ENCODE measurements at places on chromosomes 12 and 14.

DNA sequence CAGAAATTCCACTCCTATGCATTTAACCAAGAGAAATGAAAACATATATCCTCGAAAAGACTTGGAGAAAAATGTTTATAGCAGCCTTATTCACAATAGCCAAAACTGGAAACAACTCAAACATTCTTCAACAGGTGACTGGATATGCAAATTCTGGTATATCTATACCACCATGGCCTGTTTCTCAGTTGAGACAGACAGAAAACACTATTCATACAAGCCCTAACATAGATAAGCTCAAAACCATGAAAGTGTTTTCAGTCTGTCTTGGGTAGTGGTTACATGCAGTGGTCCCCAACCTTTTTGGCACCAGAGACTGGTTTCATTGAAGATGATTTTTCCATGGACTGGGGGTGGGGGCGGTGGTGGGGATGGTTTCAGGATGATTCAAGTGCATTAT lies 83.8 kb downstream of the SRGAP1 start:
- DNase-seq = no peak

GRCh38 chr12:93243382-93243688 lies 134.4 kb upstream of the NUDT4 start:
- DNase-seq = no peak

DNA sequence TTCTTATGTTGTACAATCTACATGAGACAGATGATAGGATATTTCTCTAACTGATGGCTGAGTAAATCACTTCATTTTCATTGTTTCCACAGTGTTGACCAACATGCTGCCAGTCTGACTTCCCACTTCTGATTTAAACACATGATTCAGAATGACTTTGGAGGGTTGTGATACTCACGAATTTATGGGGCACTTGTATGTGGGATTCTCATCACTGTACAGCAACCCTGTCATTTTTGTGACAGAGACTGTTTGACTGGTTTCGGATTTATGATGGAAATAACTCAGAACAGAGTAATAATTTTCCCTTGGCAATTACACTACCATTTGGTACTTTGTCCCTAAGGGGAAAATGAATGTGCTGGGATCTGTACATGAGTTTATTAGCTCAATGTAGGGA lies 333.8 kb downstream of the TRHDE start:
- DNase-seq = no peak

DNA sequence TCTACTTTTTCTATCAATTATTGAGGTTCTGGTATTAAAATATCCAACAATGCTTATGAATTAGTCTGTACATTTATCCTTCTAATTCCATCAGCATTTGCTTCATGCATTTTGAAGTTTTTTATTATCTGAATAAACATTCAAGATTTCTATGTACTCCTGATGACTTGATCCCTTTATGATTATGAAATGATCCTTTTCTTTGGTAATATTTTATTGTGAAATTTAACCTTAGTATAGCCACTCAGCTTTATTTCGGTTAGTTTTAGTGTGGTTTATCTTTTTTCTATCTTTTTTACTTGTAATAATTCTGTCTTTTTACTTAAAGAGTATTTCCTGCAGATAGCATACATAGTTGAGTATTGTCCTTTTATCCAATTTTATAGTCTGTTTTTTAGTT lies 106.6 kb downstream of the SNAPC1 start:
- DNase-seq = no peak

- DNase-seq = no peak
These were observed at the start of gene ARL6IP4 for GRCh38 chr12:122980183-122981035. ARL6IP4 (plus strand) TSS chr12:122980681; CDS start chr12:122981140, 459 bp downstream.

GRCh38 chr12:29517264-29517663 lies 19.8 kb upstream of the OVCH1 start:
- DNase-seq = no peak

GRCh38 chr14:100350986-100351385 lies 27.8 kb downstream of the SLC25A47 start:
- no peak for DNase-seq

DNA sequence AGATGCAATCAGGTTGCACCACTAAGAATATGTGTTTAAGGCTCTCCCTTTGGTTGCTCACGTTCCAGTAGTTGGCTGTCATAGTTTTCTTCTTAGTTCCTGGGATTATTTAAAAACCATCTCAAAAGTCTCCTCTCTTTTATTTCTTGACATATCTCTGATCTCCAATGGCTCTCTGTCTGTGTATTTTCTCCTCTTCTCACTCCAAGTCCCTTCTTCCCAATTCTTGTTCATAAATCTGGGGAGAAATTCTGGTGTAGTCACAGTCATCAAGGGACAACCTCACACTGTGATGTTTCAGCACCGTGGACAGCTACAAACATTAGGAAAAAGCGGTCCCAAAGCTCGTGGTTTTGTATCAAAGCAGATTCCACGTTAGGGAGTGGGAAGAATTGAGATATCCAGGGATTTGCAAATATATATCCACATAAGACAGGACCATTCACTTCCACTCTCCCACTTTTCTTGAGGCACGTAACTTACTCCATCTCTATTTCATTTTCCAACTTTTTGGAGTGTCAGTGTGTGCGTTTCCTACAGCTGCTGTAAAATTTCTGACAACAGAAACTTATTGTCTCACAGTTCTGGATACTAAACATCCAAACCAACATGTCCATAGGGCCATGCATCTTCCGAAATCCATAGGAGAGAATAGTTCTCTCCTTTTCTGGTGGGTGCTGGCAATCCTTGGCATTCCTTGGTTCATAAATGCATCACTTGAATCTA lies 80.6 kb upstream of the TMEM233 start:
- DNase-seq = no peak

DNA sequence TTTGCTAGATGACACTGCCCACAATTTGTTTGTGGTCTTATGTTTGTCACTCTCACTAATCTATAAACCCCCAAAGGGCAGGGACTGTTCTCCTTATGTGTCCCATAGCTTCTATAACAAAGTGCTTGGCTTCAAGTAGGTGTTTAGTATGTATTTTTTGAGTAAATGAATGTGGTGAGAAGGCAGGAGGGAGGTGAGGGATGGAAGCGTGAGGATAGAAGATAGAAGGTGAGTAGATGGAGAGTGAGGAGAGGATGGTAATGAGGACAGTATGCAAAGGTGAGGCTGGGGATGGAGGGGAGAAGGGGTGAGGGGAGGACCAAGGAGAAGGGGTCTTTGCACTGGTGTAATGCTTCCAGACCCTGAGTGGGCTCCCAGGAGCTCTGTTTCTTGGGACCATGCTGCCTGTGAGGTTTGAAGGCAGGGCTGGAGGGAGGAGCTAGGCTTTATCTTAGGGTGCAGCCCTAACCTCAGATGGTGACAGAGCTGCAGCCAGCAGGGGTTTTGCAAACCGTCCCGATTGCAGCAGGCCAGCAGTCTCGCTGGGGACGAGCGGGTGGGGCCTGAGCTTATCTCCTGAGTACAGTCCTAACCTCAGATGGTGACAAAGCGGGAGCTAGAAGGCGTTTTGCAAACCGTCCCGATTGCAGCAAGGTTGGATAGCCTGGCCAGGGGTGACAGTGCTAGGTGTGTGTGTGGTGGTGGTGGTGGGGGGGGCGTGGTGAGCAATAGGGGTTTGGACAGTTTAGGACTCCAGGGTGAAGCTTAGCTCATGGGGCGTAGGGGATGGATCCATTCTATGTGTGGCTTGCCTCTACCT lies 6.5 kb downstream of the CEBPE start:
- DNase-seq = no peak

- no peak for DNase-seq
These were observed 28.4 kb upstream of the GAS2L3 start for GRCh38 chr12:100545092-100545491.

- no peak for DNase-seq
These were observed 38.4 kb downstream of the SLCO1A2 start for GRCh38 chr12:21296348-21296747.

GRCh38 chr14:84767434-84767833 lies 762.5 kb upstream of the FLRT2 start:
- DNase-seq = no peak

DNA sequence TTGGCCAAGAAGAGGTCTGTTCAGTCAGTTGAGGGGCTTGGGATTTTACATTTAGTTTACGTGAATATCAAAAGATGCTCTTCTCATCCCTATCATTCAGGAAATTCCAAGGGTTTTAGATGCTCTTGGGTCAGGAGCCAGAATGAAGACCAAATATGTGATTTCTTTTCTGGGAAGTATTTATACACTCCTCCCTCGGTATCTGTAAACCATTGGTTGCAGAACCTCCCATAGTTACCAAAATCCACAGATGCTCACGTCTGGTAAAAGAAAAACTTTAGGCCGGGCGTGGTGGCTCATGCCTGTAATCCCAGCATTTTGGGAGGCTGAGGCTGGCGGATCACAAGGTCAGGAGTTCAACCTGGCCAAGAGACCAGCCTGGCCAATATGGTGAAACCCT lies 75.9 kb downstream of the TNFAIP2 start:
- DNase-seq = no peak

- DNase-seq = no peak
These were observed 151.0 kb downstream of the SRGAP1 start for GRCh38 chr12:63995512-63995911.

DNA sequence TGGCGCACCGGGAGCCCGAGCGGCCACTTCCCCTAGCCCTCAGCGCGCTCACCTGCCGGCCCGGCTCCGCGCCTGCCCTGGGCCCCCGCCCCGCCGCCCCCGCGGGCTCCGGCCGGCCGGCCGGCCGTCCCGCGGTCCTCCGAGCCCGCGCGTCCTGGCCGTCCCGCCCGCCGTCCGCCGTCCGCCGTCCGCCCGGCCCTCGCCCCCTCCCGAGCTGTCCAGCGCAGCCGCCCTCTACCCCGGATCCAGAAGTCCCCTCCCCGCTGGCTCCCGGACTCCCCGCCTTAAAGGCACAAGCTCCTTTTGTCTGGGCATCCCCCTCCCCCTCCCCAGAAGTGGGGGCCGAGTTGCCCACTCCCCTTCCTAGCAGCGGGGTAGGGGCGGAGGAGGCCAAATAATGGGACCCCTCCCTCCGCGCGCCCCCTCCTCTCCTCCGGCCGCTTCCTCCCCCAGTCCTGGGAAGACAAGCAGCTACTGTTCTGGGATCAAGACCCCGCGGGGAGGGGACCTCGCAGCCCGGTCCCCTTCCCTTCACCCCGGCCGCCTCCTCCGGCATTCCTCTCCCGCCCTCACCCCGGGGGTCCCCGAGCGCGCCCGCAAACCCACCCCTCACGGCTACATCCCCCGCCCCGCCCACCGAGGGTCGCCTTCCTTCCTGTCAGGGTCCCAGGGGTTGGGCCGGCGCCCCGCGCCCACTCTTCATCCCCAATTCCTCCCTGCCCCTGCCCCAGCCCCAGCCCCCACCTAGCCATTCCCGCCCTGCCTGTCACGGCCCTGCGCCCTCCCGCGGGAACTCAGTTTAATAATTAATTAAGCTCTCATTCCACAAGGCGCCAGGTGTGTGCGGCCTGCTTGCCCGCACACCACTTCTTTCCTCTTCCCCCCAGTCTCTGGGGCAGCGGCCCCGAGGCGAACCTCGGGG lies at the start of gene ADCY6:
ADCY6 (minus strand) TSS at position 236 of the 922 bp plus-strand sequence. CDS start 5,655 bp downstream, outside the sequence.
- DNase-seq = no peak

- DNase-seq = no peak
These were observed 274.2 kb upstream of the E2F7 start for GRCh38 chr12:77339610-77340009.

DNA sequence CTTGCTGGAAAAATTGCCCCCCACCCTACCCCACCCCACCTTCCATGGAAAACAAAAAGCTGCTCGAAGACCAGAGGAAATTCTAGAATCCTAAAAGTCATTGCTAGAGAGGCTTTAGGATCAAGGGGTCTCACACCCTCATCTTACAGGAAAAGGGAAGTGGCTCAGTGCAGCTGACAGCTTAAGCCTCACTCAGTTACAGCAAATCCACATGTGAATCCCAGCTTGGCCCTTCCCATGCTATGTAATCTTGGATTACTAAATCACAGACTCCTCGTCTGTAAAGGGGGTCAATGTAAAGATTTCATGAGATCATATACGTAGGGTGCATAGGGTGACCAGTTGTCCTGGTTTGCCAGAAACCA lies 25.9 kb downstream of the CMKLR1 start:
- no peak for DNase-seq

Measured in NCI-H1417 treated with DMSO at 0.1 percent for 48 hours (cell line).